SJSA1 (cell line): ENCODE measurements at places on chromosomes 1 and 21.

GRCh38 chr1:76230842-76231281, 156.3 kb downstream of the ST6GALNAC3 start:
- no peaks in the 10 kb centered on the region for H3K27me3 ChIP-seq
- no peak overlapping the region for H3K27ac ChIP-seq
- no peaks in the 10 kb centered on the region for H3K4me1 ChIP-seq

DNA sequence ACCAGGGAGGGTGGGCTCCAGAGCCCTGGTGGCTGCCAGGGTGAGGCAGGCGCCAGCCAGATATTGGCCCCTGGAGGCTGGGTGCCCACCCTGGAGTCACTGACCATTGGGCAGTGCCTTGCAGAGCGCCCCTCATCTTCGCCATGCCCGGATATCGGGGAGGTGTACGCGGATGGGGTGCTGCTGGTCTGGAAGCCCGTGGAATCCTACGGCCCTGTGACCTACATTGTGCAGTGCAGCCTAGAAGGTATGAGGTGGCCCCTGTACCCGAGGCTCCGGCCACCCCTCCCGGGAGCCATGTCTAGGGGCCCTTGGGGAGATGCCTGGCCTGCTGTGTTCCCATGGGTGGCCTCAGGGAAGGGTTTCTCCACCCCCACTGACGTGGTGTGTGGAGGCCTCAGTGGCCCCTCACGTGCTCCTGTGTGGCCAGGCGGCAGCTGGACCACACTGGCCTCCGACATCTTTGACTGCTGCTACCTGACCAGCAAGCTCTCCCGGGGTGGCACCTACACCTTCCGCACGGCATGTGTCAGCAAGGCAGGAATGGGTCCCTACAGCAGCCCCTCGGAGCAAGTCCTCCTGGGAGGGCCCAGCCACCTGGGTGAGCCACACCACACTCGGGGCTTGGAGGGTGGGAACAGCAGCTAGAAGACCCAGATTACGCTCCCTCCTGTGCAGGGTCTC, 30.9 kb downstream of the TRIM11 start:
- no peaks in the 10 kb centered on the region for H3K36me3 ChIP-seq
- peaks cover 15% of the 10 kb centered on the region for H3K27me3 ChIP-seq

GRCh38 chr1:230102046-230102445, 35.0 kb downstream of the GALNT2 start:
- no peak overlapping the region for H3K27ac ChIP-seq
- no peaks in the 10 kb centered on the region for H3K27me3 ChIP-seq
- H3K4me3 ChIP-seq = no peak overlapping the region
- H3K36me3 ChIP-seq = 0 out of 2 replicates have a peak, but pooled peaks cover under 1% of the 10 kb centered on the region
- peaks cover 57% of the 10 kb centered on the region for H3K4me1 ChIP-seq

- peaks cover 28% of the 10 kb centered on the region for H3K4me1 ChIP-seq
- H3K27me3 ChIP-seq = no peaks in the 10 kb centered on the region
- no peak for DNase-seq
- no peak overlapping the region for H3K27ac ChIP-seq
- 0 out of 2 replicates have a peak, but pooled peaks cover 3% of the 10 kb centered on the region for H3K36me3 ChIP-seq
- no peak overlapping the region for H3K4me3 ChIP-seq
These were observed 122.4 kb downstream of the MAST2 start for GRCh38 chr1:45925728-45926287.

- no peak for DNase-seq
- peaks cover 31% of the 10 kb centered on the region for H3K36me3 ChIP-seq
- no peaks in the 10 kb centered on the region for H3K27me3 ChIP-seq
- H3K27ac ChIP-seq = no peak overlapping the region
- peaks cover 8% of the 10 kb centered on the region for H3K4me1 ChIP-seq
- H3K4me3 ChIP-seq = no peak overlapping the region
These were observed 9.8 kb downstream of the ATP13A2 start for GRCh38 chr1:17001760-17002523.

GRCh38 chr1:19058476-19058797, 102.0 kb upstream of the IFFO2 start:
- DNase-seq = no peak
- no peak overlapping the region for H3K27ac ChIP-seq

GRCh38 chr21:45318146-45318555, 30.5 kb upstream of the POFUT2 start:
- H3K36me3 ChIP-seq = peaks cover 5% of the 10 kb centered on the region; the same call in 1 of the 2 replicates
- H3K27ac ChIP-seq = peak overlapping the region; percentile 96
- no peak for DNase-seq

- H3K4me1 ChIP-seq = peaks cover 6% of the 10 kb centered on the region
- H3K4me3 ChIP-seq = no peak overlapping the region
- no peaks in the 10 kb centered on the region for H3K27me3 ChIP-seq
- no peak for DNase-seq
- no peaks in the 10 kb centered on the region for H3K36me3 ChIP-seq
These were observed 115.4 kb upstream of the RAB4A start for GRCh38 chr1:229155472-229155871.

GRCh38 chr1:219483530-219483929, 129.4 kb downstream of the ZC3H11B start:
- no peak overlapping the region for H3K27ac ChIP-seq
- DNase-seq = no peak
- no peaks in the 10 kb centered on the region for H3K4me1 ChIP-seq
- no peak overlapping the region for H3K4me3 ChIP-seq
- H3K36me3 ChIP-seq = no peaks in the 10 kb centered on the region
- no peaks in the 10 kb centered on the region for H3K27me3 ChIP-seq

DNA sequence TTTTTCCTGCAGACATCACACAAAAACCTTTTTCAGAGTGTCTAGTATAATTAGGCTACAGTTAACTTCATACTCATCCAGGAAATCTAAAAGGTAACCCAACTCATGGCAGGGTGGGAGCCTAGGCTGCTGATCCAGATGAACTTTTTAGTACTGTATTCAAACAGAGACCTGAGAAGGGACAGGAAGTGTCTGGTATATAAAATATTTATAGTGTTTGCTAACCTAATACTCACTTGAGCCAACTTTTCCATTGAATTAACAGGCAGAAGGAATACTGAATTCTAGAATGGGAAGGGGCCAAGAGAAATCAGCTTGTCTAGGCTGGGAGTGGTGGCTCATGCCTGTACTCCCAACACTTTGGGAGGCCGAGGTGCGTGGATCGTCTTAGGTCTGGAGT, 22.2 kb upstream of the NKAIN1 start:
- DNase-seq = no peak
- H3K4me3 ChIP-seq = no peak overlapping the region
- H3K4me1 ChIP-seq = no peaks in the 10 kb centered on the region
- H3K27ac ChIP-seq = no peak overlapping the region
- H3K27me3 ChIP-seq = no peaks in the 10 kb centered on the region

GRCh38 chr1:227403535-227403934, 85.2 kb upstream of the CDC42BPA start:
- H3K4me3 ChIP-seq = no peak overlapping the region
- no peak overlapping the region for H3K27ac ChIP-seq
- H3K4me1 ChIP-seq = no peaks in the 10 kb centered on the region
- H3K36me3 ChIP-seq = no peaks in the 10 kb centered on the region

DNA sequence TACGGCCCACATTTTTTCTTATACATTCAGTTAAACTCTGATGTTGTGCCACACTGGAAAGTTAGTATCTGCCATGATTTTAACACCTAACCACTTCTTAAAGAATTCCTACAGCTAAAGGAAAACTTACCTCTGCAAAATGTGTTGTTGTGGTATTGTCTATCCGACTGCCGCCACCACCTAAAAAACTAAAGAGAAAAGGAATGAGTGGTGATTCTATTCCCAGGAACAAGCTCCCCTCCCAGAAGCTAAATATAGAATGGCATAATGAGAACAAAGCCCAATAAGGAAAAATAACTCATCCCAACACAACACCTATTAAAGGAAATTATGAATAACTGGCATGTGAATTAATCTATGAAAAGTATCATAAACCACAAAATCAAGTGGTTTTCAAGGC, 39.5 kb downstream of the RNF115 start:
- no peak overlapping the region for H3K4me3 ChIP-seq
- no peak for DNase-seq
- H3K27me3 ChIP-seq = no peaks in the 10 kb centered on the region

DNA sequence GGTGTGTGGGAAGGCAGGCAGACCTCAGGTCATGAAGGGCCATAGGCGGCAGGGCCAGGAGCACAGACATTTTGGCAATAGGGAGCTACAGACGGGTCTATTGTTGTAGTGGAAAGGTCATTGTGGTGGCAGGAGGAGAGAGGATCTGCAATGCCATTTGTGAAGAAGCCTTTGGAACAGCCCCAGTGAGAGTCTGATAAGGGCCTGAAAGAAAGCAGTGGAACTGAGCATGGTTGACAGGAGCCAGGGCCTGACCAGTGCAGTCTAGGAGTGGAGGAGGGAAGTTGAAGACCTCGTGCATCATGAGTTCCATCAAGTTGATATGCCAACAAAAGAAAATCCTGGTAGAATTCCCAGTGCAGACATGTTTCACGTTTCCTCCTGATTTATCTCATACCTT, 65.5 kb downstream of the UCK2 start:
- peaks cover 37% of the 10 kb centered on the region for H3K36me3 ChIP-seq
- H3K4me3 ChIP-seq = no peak overlapping the region
- no peaks in the 10 kb centered on the region for H3K27me3 ChIP-seq
- peaks cover 33% of the 10 kb centered on the region for H3K4me1 ChIP-seq

DNA sequence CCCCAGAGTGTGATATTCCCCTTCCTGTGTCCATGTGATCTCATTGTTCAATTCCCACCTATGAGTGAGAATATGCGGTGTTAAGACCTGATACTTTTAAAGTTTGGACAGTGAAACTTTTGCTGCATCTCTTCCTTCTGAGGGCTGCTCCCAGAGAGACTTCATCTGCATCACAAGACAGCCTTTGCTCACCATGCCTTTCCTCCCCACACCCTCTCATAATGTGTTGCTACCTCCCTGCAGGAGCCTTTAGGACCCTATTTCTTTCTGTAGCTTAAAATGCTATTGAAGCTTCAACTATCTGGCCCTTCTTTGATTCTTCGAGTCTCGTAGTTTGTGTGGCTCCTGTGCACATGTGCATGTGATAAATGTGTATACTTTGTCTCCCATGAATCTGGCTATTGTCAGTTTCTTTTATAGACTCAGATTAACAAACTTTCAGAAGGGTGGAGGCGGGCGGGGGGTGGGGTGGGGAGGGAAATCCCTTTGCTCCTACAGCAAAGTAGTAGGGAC, 23.7 kb downstream of the LEPR start:
- H3K27ac ChIP-seq = no peak overlapping the region
- DNase-seq = no peak
- no peaks in the 10 kb centered on the region for H3K27me3 ChIP-seq
- H3K36me3 ChIP-seq = no peaks in the 10 kb centered on the region

- H3K36me3 ChIP-seq = no peaks in the 10 kb centered on the region
- no peak for DNase-seq
- no peak overlapping the region for H3K27ac ChIP-seq
- no peak overlapping the region for H3K4me3 ChIP-seq
These were observed 17.5 kb upstream of the COL6A2 start for GRCh38 chr21:46080171-46081021.

GRCh38 chr1:154878371-154879037, 8.4 kb upstream of the KCNN3 start:
- H3K27ac ChIP-seq = no peak overlapping the region
- peaks cover 4% of the 10 kb centered on the region; the same call in 1 of the 2 replicates for H3K4me1 ChIP-seq
- DNase-seq = peak; percentile 78
- peaks cover 31% of the 10 kb centered on the region for H3K27me3 ChIP-seq
- no peaks in the 10 kb centered on the region for H3K36me3 ChIP-seq

- H3K4me1 ChIP-seq = peaks cover 14% of the 10 kb centered on the region
- no peaks in the 10 kb centered on the region for H3K36me3 ChIP-seq
- H3K4me3 ChIP-seq = no peak overlapping the region
- no peaks in the 10 kb centered on the region for H3K27me3 ChIP-seq
- no peak for DNase-seq
These were observed 7.8 kb upstream of the MMEL1 start for GRCh38 chr1:2640626-2641025.

DNA sequence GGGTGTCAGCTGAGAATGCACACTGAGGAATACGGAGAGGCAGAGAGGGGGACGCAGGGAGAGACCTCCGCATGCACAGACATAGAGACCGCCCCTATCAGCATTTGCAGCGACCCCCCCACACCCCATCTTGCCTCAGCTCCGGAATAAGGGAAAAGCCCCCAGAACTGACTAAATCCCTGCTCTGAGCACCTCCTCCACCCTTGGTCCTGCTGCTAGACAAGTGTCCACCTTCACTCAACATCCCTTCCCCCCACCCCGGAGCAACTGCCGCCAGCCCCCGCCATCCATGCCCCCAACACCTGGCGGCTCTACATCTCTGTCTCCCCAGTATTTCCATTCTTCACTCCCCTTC, 769 bp downstream of the SV2A start:
- H3K27ac ChIP-seq = no peak overlapping the region
- no peaks in the 10 kb centered on the region for H3K27me3 ChIP-seq
- H3K4me3 ChIP-seq = peak overlapping the region; percentile 54; the same call in 1 of the 2 replicates
- peaks cover 9% of the 10 kb centered on the region for H3K36me3 ChIP-seq

DNA sequence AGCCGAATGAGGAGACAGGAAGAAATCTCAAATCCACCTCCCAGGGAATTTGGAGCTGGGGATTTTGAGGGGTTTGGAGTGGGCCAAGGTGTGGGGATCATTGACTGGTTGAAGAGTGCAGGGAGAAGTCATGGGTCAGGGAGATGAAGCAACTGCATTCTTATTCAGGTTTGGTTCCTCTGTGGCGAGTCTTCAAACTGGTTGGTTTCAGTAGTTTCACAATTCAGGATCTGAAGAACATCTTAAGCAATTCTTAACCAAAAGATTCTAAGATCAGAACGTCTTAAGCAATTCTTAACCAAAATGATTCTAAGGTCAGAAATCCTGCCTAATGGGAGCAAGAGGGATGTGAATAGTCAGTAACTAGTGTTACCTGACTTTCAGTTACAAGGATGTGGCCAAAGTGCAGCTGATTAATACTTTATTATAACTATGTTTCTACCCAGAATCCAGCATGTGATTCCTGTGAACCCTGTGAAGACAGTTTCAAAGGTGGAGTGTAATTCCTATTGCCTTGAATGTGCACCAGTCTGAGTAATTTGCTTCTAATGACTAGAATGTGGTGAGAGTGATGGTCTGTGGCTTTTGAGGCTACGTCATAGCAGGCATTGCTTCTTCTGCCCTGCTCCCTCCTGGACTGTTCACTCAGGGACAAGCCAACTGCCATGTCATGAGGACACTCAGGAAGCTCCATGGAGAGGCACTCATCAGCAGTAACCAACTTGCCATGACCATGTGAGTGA, 61.2 kb downstream of the OLFML3 start:
- DNase-seq = no peak
- no peaks in the 10 kb centered on the region for H3K4me1 ChIP-seq
- H3K27ac ChIP-seq = no peak overlapping the region
- H3K4me3 ChIP-seq = no peak overlapping the region

- no peak overlapping the region for H3K4me3 ChIP-seq
- DNase-seq = no peak
- H3K4me1 ChIP-seq = peaks cover 56% of the 10 kb centered on the region
- no peak overlapping the region for H3K27ac ChIP-seq
- H3K27me3 ChIP-seq = no peaks in the 10 kb centered on the region
These were observed 8.5 kb downstream of the ARHGEF16 start for GRCh38 chr1:3463013-3463385.

- H3K27me3 ChIP-seq = no peaks in the 10 kb centered on the region
- no peak for DNase-seq
- H3K4me3 ChIP-seq = no peak overlapping the region
- no peaks in the 10 kb centered on the region for H3K36me3 ChIP-seq
- H3K4me1 ChIP-seq = no peaks in the 10 kb centered on the region
- no peak overlapping the region for H3K27ac ChIP-seq
These were observed 1.9 kb downstream of the KRTAP10-5 start for GRCh38 chr21:44578371-44579055.

GRCh38 chr1:228902781-228903433, 167.6 kb downstream of the RHOU start:
- H3K4me3 ChIP-seq = no peak overlapping the region
- no peaks in the 10 kb centered on the region for H3K36me3 ChIP-seq
- no peak overlapping the region for H3K27ac ChIP-seq
- no peaks in the 10 kb centered on the region for H3K27me3 ChIP-seq
- DNase-seq = peak; percentile 94
